EH (cell line): ENCODE measurements at places on chromosomes 16 and 17.
A peak's percentile ranks its signal among the peaks of the same experiment; 100 is the strongest.

- peak; percentile 39 for DNase-seq
These were observed 46.3 kb downstream of the DNAH9 start for GRCh38 chr17:11644265-11645212.

- DNase-seq: peak; percentile 74
These were observed 9.9 kb upstream of the RAP1GAP2 start for GRCh38 chr17:2786176-2786881.

DNA sequence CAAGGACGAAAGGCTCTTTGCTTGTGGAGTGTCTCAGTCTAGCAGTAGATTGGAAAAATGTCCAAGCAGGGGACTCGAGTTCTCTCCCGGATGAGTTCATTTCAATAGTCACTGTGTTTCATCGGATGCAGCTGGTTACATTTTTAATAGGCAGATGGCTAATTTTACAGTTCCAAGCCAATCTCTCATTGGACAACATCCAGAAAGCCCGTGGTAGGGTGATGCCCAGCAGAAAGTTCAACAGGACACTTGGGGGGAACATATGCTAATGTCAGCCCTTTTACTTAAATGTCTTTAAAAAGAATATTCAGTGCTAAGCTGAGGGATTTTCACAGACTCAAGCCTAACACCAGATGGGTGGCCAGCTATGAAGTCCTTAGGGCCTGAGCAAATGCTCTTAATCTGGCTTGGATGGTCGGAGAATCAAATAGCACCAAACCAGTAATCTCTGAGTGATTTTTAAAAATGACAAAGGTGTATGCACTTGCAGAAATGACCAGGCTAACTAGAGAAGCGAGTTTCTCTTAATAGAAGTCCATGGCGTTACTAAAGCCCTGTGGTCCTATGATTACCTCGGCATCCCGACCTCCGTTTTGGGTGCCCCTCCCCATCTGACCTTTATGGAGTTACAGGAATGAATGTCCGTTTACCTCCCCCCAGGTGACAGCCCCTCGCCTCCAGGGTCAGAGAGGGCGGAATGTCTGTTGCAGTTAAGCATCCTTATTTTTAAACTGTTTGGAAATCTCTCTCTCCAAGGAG lies 289.2 kb upstream of the SALL1 start:
- DNase-seq: peak; percentile 5

- DNase-seq: no peak
These were observed 7.4 kb downstream of the MEFV start for GRCh38 chr16:3249020-3249419.
